ENCODE measurements at places on chromosomes 2 and 18.

GRCh38 chr18:74342416-74343043, 26.9 kb downstream of the C18orf63 start:
- no peak for DNase-seq

DNA sequence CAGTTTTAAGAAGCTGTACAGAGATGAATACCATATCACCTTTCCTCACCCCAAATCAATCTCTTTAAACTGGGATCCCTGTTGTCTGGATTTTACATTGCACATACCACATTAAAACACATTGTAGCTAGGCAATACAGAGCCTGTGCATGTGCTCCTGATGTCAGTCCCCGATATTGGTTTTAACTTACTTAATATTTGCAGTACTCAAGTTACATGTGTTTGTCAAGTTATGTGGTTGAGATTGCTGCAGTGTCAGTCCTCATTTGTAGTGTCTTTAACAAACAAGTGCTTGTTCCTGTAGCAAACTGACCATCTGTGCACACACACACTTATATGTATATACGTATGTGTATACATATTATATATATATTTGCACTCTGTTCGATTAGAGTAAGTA, 10.4 kb upstream of the UBE2E3 start:
- DNase-seq: no peak

DNA sequence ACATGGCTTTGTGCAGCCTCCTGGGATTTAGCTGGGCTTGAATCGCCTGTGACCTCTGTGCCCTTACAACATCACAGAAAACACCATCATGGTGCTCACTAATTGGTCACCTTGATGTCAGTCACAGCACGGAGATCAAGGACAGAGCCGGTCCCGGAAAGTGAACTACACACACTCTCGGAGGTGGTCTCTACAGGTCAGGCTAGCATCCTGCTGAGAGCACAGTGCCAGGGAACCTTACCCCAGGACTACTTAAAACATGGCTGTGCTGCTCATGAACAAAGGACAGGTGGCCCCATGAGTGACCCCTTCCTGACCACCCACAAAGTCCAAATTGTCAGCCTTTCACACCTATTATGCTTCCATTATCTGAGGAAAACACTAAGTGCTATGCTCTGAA, 1782.1 kb upstream of the CELF4 start:
- no peak for DNase-seq

DNA sequence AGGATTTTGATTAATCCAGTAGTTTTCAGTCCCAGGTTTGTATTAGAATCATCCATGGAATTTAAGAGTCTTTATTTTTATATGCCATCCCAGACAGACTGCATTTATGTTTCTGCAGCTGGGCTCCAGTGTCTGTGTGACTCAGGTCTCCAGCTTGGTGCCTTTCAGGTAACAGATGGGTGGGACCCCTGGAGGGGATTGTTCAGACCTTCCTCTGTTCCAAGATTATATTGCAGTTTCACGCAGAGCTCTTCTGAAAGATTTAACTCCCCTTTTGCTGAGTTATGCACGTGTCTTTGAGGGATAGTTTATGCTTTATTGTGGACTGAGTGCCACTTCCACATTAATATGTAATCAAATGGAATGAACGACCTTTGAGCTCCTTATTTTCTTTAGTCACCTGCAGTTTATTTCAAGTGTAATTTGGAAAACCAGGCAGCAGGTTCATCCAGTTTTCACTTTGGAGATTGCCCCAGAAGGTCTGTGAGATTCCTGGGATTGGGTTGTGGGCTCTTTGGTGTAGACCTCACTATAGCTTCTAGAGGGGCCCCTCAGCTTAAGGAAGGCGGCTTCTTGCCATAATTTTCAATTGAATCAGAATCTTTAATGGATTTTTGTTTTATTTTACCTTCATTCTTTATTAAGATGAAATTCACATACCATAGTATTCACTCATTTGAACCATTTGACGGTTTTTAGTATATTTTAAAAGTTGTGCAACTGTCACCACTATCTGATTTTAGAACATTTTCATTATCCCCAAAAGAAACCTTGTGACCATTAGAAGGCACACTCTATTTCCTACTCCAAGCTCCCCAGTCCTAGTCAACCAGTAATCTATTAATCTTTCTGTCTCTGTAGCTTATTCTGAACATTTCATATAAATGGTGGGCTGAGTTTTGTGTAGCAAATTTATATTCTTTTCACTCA, 135.0 kb downstream of the WDSUB1 start:
- no peak for DNase-seq

DNA sequence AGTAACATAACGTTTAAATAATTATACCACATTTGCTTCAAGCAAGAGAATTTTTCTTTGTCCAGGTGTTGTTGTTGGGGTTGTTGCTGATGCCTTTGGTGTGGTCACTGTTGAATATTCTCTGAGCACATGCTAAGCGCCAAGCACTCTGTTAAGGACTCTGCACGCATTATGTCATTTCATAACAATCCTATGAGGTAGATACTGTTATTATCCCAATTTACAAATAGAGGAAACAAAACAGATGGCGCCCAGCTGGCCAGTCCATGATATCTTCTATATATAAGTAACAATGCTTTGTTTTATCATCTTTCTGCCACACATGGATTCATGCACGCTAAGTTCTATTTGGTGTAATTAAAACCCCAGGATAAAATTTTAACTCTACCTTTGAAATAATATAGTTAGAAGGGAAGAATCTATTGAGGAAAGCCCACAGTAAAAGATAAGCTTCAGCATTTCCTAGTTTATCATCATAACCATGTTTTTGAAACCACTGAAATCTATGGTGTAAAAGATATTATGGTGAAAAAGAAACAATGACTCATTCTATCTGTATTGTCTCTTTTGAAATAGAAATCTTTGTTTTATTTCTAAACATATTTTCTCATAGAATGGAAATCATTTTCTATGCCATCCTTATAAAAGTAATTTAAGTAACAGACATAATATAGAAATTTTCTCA, 199.7 kb downstream of the PID1 start:
- peak; percentile 39 for DNase-seq

GRCh38 chr18:67586101-67586500, 69.6 kb upstream of the DSEL start:
- no peak for DNase-seq

GRCh38 chr2:10911291-10912075, at the start of gene KCNF1:
Gene KCNF1 (plus strand): TSS chr2:10911934. CDS start chr2:10912427, 493 bp downstream.
- peak; percentile 63 for DNase-seq

GRCh38 chr2:148058641-148059040, 37.8 kb downstream of the MBD5 start:
- no peak for DNase-seq

DNA sequence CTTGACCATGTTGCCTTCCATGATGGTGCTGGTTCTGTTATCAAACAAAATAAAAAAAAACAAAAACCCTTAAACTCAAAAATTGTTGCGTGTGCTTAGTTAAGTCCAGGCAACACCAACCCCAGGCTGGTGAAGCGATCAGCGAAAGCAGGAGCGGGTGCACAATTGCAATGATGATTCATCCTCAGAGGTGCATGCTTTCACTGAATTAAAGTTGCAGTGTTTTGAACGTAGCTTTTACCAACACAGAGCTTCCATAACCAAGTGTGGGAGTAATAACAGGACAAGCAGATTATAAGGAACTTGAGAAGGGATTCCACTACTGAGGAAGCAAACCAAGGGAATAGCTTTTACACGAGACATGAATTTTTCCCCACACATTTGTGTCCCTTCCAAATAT, 39.7 kb upstream of the RAPH1 start:
- no peak for DNase-seq

DNA sequence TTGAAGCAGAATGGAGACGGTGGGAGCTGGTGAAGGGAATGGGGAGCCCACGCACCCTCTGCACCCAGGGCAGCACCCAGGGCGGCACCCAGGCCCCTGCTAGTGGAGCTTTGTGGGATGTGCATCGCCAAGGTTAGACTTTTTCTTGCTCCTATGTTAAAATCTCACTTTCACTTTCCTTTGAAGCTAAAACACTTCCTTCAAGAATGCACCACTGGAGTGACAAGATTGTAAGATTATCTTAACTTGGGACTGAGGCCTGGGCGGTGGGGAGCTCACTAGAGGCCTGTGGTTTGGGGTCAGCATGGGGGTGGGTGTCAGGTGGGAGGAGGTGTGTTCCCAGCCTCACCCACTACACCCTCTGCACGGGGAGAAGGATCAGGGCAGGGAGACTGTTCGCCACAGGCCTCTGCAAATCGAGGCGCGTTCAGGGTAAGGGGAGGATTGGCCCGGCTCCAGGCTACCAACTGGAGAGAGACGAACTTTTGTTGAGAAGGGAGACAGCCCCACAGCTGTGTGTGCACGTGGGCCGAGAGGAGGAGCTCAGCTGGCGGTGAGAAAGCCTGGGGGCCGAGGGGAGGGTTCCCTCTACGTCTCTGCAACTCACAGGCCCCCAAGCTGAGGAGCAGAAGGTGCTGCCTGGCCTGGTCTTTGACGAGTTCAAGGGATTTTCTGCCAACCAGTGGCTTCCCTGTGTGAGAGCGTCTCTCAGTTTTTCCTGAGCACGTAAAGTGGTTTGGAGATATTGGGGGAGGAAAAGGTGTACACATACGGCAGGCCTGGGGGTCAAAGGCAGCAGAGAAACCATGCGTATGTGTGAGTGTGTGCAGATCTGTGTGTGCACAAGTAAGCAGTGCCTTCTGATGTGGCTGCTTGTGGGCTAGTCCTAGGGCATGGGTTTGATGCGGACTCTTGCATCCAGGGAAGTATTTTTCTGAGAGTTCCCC, 147.7 kb downstream of the KLHL29 start:
- DNase-seq: peak; percentile 60

GRCh38 chr2:100000915-100001707, 141.3 kb downstream of the AFF3 start:
- DNase-seq: no peak

DNA sequence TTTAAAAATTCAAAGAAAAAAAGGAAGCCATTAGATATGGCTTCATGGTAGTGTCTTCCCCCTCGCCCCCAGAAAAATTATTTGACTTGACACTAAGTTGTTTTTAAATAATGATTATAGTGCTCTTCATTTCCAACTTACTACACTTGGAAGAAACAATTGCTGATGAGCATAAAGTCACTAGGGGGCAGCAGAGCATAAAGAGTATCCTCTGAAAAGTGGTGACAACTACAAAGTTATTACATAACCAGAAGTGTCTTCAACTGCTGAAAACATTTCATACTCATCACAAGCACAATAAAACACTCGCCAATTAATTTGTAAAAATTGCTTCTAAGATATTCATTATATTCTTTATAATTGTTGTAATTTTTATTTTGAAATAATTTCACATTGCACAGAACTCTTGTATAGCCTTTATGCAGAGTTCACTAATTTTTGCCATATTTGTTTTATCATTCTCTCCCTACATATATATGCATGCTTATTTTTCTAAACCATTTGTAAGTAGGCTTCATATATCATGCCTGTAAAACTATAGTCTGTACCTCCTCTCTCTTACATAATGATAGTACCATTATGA, 54.9 kb downstream of the EXOC6B start:
- DNase-seq: peak; percentile 35

- no peak for DNase-seq
Measured at GRCh38 chr2:240149943-240150784, 9.7 kb upstream of the OTOS start.

- DNase-seq: no peak
Measured at GRCh38 chr18:21406116-21406515, 164.1 kb downstream of the GREB1L start.

DNA sequence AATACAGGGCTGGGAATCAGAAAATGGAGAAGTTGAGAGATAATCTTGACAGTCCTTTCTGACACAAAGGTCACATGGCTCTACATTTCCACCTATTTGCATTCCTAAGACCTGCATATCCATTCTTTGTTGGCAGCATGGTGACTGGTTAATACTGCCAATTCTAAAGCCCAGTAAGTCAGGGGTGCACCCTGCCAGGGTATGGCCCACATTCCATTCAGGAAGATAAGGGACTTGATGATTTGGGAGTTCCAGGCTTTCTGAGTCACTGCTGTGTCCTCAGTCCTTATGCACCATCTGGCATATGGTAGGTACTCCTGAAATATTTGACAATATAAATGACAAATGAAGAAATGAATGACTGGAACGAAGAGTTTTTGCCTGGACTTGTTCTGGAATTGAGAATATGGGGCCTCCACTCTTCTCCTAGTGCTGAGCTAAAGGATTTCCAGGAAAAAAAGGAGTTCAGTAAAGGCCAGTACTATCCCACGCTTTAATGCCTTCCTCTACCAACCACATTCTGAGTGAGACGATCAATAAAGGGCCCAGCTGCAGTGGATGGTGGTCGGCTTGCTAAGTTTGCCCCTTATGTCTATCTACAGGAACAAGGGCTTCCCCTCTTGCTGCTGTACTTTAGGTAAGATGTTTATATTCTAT, 31.7 kb upstream of the EIF2AK3 start:
- no peak for DNase-seq

DNA sequence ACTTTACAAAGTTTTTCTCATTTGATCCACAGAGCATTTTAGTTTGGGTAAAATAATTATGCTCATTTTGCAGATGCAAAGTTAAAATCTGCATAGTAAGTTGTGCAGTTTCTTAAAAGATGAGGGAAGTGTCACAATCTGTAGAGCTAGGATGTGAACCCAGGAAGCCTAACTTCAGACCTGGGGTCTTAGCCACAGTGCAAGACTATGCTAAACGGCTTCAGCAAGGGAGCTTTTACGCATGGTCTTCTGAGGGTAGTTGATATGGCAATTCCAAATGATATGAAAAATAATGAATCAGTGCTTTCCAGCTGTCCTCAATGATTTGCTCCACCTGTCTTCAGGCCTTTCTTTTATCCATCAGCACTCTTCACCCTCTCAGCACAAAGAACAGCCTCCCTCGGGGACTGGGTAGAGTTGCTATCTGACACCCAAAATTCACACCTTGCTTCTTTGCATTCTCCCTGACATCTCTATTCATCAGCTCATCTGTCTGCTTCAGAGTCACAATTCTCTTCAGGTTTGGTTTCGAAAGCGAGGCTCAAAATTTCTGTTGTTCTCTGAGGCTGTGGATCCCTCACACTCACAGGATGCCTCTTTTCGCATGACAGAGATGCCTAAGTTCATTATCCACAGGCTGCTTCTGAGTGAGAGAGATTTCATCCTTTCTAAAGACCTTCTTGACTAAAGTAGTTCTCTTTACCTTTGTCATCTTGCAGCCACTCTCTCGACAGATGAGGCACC, 302.5 kb downstream of the NRXN1 start:
- no peak for DNase-seq

GRCh38 chr2:177759443-177759842, 313.1 kb downstream of the PDE11A start:
- DNase-seq: no peak

- DNase-seq: no peak
Measured at GRCh38 chr2:165373278-165374010, 96.1 kb upstream of the CSRNP3 start.

GRCh38 chr2:38155-38554, 8.2 kb downstream of the FAM110C start:
- no peak for DNase-seq

GRCh38 chr2:34652636-34653035, 1053.5 kb upstream of the FAM98A start:
- no peak for DNase-seq
